ENCODE measurements at places on chromosomes 16 and 17.

- peak; percentile 97 for DNase-seq
Measured at GRCh38 chr17:69175625-69176456, 34.1 kb upstream of the ABCA6 start.

DNA sequence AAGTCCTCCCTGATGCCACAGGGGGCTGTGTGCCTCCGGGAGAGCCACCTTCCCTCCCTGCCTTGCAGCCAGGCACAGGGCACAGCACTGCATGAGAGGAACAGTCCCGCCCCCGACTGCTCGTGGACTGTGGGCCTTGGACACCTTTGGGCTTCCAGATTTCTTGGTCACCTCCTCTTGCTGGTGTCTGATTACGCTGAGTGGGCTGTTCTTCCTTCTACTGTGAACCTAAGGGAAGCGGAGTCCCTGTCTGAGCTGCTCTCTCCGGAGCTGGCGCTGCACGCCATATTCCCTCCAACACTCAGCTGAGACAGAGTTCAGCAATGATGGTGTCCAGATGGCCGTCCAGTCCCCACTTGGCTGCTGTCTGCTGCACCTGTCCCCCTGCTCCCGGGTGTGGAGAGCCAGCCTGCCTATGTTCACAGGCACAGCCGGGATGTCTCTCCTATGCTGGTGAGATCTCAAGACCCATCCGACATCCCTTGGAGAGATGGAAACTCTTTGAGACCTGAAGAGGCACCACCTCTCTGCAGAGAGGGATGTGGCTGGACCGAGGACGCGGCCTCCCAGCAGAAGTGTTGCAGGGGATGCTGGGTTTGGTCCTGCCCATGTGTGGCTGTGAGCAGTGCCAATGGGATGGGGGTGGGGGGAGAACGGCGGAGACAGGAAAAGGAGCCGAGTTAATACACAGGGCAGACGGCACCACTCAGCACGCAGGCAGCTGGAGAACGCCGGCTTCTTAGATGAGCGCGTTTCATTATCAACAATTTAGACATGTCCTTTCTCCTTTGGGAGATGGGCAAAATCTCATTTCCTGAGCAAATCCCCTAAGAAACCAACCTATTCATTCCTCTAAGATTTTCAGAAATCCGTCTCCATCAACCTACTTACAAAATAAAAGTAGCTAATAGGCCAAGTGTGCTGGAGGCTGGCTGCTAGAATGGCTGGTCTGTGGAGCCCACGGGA lies 171.9 kb downstream of the ENGASE start:
- DNase-seq: no peak

DNA sequence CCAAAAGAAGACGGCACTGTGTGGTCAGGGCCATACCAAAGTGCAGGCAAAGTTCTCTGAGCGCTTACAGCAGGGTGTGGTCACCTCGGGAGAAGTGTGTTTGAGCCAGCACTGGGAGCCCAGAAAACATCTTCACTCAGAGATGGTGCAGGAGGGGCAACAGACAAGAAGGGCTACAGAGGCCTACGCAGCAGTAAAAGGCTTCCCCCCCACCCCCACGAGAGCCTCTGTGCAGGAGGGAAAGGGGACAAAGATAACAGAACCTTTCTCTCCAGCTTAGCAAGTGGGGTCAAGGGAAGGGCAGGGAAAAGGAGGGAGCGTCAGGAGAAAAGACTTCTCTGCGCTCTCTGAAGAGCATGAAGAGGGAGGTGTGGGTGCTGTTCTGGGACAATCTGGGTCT lies 2.8 kb downstream of the VAT1 start:
- DNase-seq: no peak

DNA sequence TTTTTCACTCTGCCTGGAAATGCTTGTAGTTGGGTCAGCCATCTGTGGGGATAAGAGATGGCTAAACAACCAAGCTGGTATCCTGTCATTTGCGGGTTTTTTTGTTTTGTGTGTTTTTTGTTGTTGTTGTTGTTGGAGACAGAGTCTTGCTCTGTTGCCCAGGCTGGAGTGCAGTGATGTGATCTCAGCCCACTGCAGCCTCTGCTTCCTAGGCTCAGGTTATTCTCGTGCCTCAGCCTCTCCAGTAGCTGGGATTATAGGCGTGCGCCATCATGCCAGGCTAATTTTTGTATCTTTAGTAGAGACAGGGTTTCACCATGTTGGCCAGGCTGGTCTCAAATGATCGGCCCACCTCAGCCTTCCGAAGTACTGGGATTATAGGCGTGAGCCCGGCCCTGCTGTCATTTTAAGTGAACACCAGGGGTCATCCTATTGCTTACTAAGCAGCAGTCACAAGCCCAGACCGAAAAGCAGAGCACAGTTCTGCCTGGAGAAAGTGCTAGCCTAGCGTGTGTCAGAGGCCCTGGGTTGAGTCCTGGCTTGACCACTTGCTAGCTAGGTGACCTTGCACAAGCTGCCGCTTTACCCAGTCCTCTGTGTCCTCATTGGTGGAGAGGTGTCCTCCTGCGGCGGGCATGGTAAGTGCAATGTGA lies 4.6 kb downstream of the SMCR8 start:
- peak; percentile 67 for DNase-seq

- DNase-seq: no peak
Measured at GRCh38 chr17:65405563-65405962, 155.9 kb downstream of the AXIN2 start.

GRCh38 chr17:17830269-17830567 lies 6.6 kb downstream of the SREBF1 start:
- no peak for DNase-seq

- DNase-seq: no peak
Measured at GRCh38 chr17:49730078-49730784, 22.5 kb upstream of the SLC35B1 start.

DNA sequence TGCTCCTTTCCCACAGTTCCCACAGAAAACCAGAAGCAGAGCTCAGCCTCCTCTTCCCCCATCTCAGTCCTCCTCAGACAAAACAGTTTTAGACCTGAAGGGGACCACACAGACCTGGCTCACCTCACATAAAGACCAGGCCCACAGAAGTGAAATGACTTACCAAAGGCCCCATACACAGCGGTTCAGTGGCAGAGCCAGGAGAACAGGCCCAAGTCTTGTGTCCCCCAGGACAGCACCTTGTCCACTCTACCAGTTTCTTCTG lies 5.3 kb downstream of the UBTF start:
- no peak for DNase-seq

DNA sequence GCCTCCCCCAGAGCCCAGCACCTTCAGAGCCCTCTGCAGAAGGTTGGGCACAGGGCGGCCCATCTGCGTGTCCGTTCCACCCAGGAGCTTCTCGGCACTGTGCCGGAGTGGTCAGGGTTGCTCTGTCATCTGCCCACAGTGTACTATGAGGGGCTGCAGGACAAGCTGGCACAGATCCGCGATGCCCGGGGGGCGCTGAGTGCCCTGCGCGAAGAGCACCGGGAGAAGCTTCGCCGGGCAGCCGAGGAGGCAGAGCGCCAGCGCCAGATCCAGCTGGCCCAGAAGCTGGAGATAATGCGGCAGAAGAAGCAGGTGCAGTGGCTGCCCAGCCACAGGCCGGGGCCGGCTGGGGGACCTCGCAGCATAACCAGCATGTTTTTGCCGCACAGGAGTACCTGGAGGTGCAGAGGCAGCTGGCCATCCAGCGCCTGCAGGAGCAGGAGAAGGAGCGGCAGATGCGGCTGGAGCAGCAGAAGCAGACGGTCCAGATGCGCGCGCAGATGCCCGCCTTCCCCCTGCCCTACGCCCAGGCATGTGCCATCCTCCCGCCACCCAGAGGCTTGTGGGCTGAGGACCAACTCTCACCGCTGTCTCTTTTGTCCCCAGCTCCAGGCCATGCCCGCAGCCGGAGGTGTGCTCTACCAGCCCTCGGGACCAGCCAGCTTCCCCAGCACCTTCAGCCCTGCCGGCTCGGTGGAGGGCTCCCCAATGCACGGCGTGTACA lies 6.8 kb upstream of the MRPL12 start:
- no peak for DNase-seq

DNA sequence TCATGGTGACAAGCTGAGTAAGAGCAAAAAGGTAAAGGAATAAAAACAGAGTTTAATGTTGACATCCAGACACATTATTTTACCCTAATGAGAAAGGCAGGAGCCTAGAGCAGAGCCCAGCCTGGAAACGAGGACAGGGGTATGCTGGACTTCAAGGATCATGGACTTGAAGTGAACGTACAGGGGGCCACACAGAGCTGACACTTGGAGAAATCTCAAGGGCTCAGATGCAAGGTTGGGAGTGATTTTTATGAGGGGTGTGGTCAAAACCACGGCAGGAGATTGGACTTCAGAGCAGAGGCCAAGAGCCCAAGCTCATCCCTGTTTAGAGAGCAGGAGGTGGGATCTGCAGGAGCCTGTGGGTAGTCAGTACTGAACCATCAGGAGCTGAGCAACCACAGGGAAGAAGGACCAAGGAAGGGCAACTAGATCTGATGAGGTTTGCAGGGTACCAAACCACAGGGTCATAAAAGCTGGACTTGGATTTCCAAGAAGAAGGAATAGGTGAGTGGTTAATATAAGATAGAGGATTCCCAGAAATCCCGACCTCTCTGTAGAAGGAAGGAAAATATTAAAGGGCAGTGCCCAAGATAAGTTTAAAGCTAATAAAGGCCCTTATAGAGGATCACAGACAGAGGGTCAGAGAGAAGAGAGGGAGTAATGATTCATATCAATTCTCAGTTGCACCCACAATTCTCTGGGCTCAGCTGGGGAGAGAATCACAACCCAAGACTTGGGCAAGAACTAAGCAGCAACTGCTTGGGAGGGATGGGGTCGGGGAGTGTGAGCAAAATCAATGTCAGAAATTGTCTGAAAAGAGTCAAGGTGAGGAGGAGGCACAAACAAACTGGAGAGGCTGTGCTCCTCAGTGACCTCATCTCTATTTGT lies 331.7 kb downstream of the SOX9 start:
- no peak for DNase-seq

- DNase-seq: peak; percentile 42
Measured at GRCh38 chr17:73325527-73325842, 13.7 kb upstream of the CDC42EP4 start.

- no peak for DNase-seq
Measured at GRCh38 chr16:65704866-65705265, 583.0 kb upstream of the CDH11 start.

DNA sequence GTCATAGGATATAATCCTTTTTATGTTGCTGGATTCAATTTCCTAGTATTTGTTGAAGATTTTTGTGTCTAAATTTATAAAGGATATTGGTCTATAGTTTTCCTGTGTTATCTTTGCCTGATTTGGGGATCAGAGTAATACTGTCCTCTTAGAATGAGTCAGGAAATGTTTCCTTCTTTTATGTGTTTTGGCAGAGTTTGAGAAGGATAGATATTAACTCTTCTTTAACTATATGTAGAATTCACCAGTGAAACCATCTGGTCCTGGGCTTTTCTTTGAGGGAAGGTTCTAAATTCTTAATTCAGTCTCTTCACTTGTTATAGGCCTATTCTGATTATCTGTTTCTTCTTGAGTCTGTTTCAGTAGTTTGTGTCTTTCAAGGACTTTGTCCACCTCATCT lies 66.3 kb upstream of the NACA2 start:
- no peak for DNase-seq

GRCh38 chr17:39724731-39725130 lies 5.6 kb downstream of the MIEN1 start:
- no peak for DNase-seq

GRCh38 chr17:32487473-32488176 lies 832 bp downstream of the CDK5R1 start:
- peak; percentile 24 for DNase-seq
